ENCODE measurements at places on chromosomes 6 and 20.
A peak's percentile ranks its signal among the peaks of the same experiment; 100 is the strongest.

GRCh38 chr20:37229357-37229756 lies 32.3 kb downstream of the GHRH start:
- no peak for DNase-seq

GRCh38 chr6:148471624-148472159 lies 129.1 kb downstream of the SASH1 start:
- no peak for DNase-seq

DNA sequence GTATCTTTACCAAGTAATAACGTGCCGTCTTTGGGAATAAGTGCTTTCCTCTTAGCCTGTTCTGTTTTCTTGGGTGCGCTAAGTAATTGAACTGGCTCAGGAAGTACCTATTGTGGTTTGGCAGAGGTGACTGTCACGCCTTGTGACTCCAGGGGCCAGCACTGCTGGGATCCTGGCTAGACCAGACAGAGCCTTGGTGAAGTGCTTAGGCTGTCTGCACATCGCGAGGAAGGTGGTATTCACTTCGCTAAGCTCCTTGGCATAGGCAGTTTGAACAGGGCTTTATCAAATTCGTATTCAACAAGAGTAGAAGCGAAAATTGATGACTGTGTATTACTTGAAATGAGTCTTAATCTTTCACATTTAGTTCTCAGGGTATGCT lies 17.6 kb downstream of the PRDM1 start:
- peak; percentile 49 for DNase-seq

GRCh38 chr20:50777373-50777772 lies 17.5 kb upstream of the BCAS4 start:
- DNase-seq, result no peak

- DNase-seq, result no peak
Observed at GRCh38 chr20:39523405-39523804, 561.3 kb downstream of the DHX35 start.

All from activated naive CD4-positive, alpha-beta T cell treated with anti-CD3 and anti-CD28 coated beads, Interleukin-2, amount 10 ng/mL, durations not matched to agents 7 days and 5 days (primary cell).